Left lung (tissue), 14 donors: ENCODE measurements at places on chromosomes 2 and 18. TPM values are rescaled to one million over a fixed set of nuclear protein-coding genes. Genes with fewer than 3 reads are reported as not detected.

Gene GPR45
- not detected for total RNA-seq

Gene DLGAP1
- 3.6 TPM for total RNA-seq

GRCh38 chr2:16255120-16255519, 314.8 kb downstream of the MYCN start:
- no peak overlapping the region for H3K4me3 ChIP-seq
- no peaks in the 10 kb centered on the region for H3K36me3 ChIP-seq
- H3K27ac ChIP-seq: no peak overlapping the region

GRCh38 chr2:224929512-224929911, 112.8 kb downstream of the DOCK10 start:
- DNase-seq: no peak
- no peaks in the 10 kb centered on the region for H3K27me3 ChIP-seq
- H3K27ac ChIP-seq: no peak overlapping the region
- H3K4me1 ChIP-seq: peaks cover 4% of the 10 kb centered on the region

DNA sequence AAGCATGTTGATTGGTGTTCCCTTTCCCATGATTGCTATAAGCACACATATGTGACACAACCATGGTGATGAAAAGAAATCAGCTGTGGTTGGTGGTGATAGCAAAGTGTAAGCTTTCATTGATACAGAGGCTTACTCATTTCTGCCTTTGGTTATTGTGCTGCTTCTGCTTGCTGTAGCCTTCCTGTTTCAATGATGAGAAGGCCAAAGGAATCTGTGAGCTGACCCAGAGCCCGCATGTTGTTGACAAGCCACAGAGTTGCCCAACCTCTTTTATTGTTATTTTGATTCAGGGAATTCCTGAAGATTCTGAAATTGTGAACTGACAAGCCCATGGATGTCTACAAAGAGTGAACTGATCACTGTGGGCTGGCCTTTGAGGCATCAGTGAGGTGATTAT, 164.4 kb downstream of the TMEFF2 start:
- DNase-seq: no peak
- no peak overlapping the region for H3K27ac ChIP-seq
- H3K4me1 ChIP-seq: no peaks in the 10 kb centered on the region
- no peak overlapping the region for H3K4me3 ChIP-seq
- H3K27me3 ChIP-seq: no peaks in the 10 kb centered on the region

DNA sequence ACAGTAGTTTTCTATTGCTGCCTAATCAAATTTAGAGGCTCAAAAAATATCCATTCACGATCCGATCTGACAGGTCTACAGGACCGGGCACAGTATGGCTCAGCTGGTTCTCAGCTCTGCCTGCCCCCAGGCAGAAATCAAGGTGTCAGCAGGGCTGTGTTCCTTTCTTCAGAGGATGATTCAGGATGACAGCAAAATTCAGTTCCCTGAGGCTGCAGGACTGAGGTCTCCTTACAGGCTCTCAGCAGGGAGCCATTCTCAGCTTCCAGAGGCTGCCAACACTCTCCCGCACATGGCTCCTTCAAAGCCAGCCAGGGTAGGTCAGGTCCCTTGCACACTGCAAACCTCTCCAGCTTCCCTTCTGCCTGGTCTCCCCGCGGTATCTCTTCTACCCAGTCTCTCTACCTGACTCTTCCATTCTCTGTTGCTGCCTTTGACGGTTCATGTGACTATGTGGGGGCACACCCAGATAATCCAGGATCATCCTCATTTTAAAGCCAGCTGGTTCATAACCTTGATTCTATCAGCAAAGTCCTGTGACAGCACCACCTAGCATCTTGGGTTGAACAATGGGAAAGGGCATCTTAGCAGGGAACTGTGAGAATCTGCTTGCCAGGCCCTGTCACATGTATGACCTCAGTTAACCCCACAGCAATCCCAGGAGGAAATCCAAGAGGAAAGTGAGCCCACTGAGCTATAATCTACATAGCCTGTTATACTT, 50.4 kb downstream of the UXS1 start:
- H3K4me3 ChIP-seq: no peak overlapping the region
- no peak for DNase-seq
- no peaks in the 10 kb centered on the region for H3K4me1 ChIP-seq
- peaks cover 19% of the 10 kb centered on the region for H3K36me3 ChIP-seq

GRCh38 chr2:85011747-85012146, 40.8 kb downstream of the KCMF1 start:
- H3K27me3 ChIP-seq: no peaks in the 10 kb centered on the region
- no peak overlapping the region for H3K27ac ChIP-seq
- DNase-seq: no peak
- peaks cover 8% of the 10 kb centered on the region for H3K36me3 ChIP-seq

- H3K27ac ChIP-seq: no peak overlapping the region
- H3K4me1 ChIP-seq: no peaks in the 10 kb centered on the region
- no peak overlapping the region for H3K4me3 ChIP-seq
- DNase-seq: no peak
- H3K36me3 ChIP-seq: no peaks in the 10 kb centered on the region
These were observed 829.3 kb downstream of the DCC start for GRCh38 chr18:53169346-53169745.

- no peak overlapping the region for H3K4me3 ChIP-seq
- H3K27me3 ChIP-seq: no peaks in the 10 kb centered on the region
- no peaks in the 10 kb centered on the region for H3K36me3 ChIP-seq
- H3K4me1 ChIP-seq: no peaks in the 10 kb centered on the region
These were observed 132.1 kb upstream of the DNMT3A start for GRCh38 chr2:25473758-25474340.

DNA sequence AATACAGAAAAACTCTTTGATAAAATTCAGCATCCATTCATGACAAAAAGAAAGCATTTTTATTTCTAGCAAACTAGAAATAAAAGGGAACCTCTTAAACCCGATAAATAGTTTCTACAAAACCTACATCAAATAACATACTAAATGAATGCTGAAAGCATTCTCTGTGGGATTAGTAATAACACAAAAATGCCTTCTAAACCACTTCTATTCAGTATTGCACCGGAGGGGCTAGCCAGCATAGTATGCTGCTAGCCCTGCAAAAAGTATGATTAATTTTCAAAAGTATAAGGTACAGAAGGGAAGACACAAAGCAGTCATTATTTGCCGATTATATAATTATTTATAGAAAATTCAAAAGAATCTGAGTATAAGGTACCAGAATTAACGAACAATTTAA, 145.2 kb downstream of the DTNB start:
- no peaks in the 10 kb centered on the region for H3K36me3 ChIP-seq
- DNase-seq: no peak
- H3K27ac ChIP-seq: no peak overlapping the region
- H3K27me3 ChIP-seq: no peaks in the 10 kb centered on the region
- H3K4me3 ChIP-seq: no peak overlapping the region
